ENCODE measurements at places on chromosomes 1 and 21.

- DNase-seq = peak; percentile 12
Measured at GRCh38 chr1:67159233-67159632, 7.0 kb upstream of the IL23R start.

- DNase-seq = peak; percentile 71
Measured at GRCh38 chr1:179550746-179551682, 24.7 kb downstream of the NPHS2 start.

- DNase-seq = peak; percentile 74
Measured at GRCh38 chr1:64686828-64687724, 57.8 kb upstream of the RAVER2 start.

GRCh38 chr1:39110325-39110851 lies 84.2 kb downstream of the NDUFS5 start:
- peak; percentile 94 for DNase-seq

GRCh38 chr1:43239484-43239883 lies 30.3 kb upstream of the TMEM125 start:
- no peak for DNase-seq

- peak; percentile 26 for DNase-seq
Measured at GRCh38 chr1:26237230-26237966, 3.4 kb downstream of the CEP85 start.

- DNase-seq = no peak
Measured at GRCh38 chr1:170395149-170395548, 136.8 kb upstream of the GORAB start.

DNA sequence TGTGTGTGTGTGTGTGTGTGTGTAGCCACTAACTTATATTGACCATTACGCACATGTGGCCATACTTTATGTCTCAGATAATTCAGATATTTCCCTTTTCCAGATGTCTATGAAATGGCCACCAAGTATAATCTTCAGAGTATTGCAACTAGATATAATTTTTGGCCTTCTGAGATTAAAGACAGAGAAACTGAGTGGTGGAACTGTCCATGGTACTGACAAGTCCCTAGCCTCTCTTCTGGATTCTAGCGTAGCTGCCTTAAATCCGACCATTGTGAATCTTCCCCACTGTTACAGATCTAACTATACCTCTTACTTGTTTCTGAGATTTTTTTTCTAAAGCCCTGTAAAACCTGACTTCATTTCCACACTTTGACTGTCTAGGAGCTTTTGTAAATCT lies 100.0 kb upstream of the SERTAD4 start:
- DNase-seq = peak; percentile 57

- DNase-seq = peak; percentile 92
Measured at GRCh38 chr1:150529017-150529416, 13.5 kb downstream of the FALEC start.

DNA sequence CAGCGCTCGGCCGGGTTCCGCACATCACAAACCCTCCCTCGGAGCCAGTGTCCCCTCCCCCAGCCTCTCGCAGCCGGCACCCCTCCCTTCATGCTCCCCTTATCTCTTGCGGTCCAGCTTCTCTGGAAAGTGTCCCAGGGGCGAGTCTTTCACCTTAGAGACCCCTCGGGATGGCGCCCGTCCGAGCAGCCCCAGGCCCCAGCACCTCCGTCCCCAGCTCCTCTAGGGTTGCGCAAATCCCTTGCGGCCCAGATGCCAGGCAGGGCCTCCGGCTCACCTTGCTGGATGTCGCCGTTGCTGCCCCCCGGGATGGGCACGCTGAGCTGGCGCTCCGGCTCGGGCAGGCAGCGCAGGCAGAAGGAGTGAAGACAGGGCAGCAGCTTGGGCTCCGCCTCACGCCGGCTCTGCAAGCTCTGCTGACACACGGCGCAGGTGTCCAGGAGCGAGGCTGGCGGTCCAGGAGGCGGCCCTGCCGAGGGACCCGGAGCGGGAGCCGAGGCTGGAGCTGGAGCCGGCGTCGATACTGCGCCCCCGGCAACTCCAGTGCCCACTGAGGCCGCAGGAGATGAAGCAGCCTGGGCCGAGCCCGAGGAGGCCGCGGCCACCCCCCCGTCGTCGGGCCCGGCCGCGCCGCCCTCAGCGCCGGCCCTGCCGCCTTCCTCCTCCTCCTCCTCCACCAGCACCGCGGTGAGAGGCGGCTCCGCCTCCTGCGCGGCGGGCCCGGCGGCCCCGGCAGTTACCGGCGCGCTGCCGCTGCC lies 550 bp downstream of the TRIM33 start:
- peak; percentile 69 for DNase-seq

DNA sequence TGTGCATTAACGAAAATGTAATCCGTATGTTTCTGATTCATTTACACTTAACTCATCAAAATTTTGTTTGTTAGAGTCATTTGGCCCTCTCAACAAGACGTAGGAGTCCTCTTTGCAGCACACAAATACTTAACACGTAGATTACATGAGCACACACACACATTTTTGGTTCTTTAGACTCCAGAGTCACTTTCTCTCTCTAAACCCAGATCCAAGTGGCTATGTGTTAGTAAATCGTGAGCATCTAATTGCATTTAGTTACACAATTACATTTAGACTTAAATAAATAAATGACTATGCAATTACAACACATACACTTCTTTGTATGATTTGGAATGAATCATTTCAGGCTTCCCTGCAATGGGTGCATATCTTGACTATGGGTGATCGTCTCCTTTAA lies 109.0 kb upstream of the GREM2 start:
- peak; percentile 75 for DNase-seq

- no peak for DNase-seq
Measured at GRCh38 chr1:22490309-22490708, 38.7 kb downstream of the ZBTB40 start.
